ENCODE measurements at places on chromosomes 16 and 17.

- DNase-seq, result no peak
Measured at GRCh38 chr16:50916040-50916439, 174.2 kb downstream of the CYLD start.

DNA sequence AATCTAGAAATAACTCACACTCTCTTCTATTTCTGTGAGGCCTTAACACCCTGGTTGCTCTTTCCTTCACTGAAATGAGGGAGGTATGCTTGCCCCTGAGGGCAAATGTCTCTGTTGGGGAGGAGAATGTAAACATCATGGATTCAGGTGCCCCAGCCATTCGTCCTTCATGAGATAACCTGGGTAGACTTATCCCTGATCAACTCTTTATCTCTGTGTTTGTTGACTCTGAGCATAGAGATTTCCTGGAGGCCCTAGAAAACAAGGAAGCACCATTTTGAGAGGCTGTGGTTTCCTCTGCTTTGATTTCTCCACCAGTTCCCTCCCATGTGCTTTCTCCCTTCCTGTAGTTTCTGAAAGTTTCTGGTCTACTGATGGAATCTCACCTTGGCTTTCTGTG is 77.3 kb downstream of the PHKB start:
- no peak for DNase-seq

DNA sequence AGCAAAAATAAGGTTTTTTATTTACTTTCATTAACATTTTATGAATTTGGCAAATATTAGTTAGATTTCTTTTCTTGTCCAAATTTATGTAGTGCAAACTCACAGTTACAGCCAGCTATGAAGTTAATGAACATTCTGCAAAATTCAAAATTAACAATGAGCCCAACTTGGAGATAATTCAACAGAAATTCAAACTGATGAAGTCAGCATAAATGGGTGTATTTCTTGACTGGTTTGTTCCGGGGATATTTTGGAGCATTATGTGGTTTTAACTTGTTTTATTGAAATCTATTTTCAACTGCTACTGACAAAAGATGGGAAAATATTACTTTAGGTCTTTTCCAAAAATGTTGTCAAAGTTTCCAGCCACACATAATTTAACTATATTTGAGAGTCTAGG is 807.9 kb downstream of the CDH8 start:
- DNase-seq, result no peak

- DNase-seq, result no peak
Measured at GRCh38 chr16:89110641-89111040, 17.0 kb downstream of the ACSF3 start.

DNA sequence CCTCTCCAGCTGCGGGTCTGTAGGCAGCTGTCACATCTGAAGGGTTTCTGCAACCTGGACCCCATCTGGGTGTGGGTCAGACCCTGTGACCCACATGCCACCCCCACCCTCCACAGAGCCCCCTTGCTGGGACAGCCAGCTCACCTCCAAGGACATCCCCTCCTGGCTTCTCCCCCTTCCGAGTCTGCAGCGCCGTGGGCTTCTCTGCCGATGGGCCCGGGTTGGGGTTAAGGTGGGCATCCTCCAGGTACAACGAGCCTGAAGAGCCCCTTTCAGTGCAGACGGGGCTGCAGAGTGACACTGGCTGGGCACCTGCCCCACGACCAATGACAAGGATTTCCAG is 28.9 kb downstream of the OR1D5 start:
- no peak for DNase-seq

DNA sequence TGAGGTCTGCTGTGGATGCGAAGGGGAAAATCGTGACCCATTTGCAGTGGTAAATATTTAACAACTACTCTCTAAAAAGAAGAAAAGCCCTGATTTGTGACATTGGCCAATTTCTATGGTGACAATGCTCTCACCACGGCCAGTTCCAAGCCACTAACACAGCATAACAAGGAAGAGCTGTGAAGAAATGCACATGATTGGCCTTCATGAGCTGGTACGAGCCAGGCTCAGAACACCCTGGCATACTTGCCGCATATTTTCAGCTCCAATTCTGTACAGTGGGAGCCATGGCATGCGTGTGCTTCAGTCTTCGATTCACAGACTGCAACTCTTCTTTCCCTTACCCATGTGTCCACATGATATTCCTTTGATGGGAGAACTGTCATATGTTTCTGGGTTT is 363.9 kb upstream of the CDH5 start:
- no peak for DNase-seq

GRCh38 chr17:44109312-44109630 is 14.2 kb downstream of the HDAC5 start:
- DNase-seq, result no peak

GRCh38 chr17:3888343-3889171 is 4.3 kb downstream of the CAMKK1 start:
- peak; percentile 86 for DNase-seq

- DNase-seq, result no peak
Measured at GRCh38 chr16:57756424-57757325, 21.1 kb downstream of the KATNB1 start.

DNA sequence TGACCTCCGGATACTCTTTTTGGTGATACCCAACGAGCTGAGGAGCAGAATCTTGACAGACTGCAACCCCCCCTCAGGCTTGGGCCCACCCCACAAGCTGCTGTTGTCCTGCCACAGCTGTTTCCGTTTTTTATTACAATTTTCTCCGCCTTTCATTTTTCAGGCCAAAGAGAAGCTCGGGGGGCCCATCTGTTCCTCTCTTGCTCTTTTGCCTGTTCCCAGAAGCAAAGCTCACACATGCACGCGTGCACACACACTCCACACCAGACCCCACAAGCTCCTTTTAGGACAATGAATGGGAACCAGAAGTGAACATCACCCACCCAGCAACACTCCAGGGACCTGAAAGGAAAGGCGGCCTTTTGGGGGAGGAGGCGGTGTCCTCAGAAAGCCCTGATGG is 16.3 kb downstream of the SOX9 start:
- DNase-seq, result peak; percentile 89

GRCh38 chr17:38674749-38675615 is at the start of gene EPOP:
EPOP (minus strand) TSS chr17:38674957; CDS start chr17:38674495, 462 bp downstream.
- DNase-seq, result peak; percentile 75

DNA sequence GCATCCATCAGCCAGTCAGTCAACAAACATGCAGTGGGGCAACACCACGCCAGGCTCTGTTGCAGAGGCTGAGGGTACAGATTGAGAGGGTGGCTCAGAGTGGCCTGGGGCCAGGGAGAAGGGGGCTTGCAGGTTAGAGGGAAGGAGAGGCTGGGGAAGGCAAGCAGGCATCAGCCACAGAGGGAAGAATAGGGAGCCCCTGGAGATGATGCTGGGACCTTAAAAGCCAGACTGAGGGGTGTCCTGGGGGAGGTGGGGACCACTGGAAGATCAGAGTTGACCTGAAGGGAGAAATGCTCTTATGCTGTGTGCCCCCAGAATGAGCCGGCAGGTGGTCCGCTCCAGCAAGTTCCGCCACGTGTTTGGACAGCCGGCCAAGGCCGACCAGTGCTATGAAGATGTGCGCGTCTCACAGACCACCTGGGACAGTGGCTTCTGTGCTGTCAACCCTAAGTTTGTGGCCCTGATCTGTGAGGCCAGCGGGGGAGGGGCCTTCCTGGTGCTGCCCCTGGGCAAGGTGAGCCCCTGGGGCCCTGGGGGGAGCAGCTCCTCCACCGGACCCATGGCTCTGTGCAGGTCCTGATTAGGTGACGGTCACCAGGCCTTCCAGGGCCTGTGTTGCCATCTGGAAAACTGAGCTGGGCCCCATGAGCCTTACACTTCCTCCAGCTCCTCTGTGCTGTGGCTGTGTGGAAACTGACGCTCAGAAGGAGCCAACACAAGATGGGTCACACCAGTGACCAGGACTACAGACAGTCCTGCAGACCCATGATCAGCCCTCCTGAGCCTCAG is 1.7 kb downstream of the CORO1A start:
- no peak for DNase-seq

- no peak for DNase-seq
Measured at GRCh38 chr17:77957235-77957856, 1.2 kb upstream of the TNRC6C start.

DNA sequence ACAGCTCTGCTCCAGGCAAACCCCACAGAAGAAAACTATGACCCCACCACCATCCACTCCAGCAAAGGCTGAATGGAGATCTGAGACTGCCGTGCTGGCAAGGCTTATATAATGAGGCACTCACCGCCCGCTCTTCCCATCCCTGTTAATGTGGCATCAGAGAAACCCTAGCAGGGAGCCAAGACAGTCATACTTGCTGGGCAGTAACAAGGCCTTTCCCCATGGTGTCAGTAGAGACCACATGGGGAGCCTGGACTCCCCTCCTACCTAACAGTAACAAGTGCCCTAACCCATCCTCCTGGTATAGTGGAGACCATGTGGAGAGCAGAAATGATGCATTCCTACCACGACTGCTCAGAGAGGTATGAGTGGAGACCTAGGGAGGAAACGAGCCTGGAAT is 235.2 kb downstream of the C16orf78 start:
- peak; percentile 14 for DNase-seq

DNA sequence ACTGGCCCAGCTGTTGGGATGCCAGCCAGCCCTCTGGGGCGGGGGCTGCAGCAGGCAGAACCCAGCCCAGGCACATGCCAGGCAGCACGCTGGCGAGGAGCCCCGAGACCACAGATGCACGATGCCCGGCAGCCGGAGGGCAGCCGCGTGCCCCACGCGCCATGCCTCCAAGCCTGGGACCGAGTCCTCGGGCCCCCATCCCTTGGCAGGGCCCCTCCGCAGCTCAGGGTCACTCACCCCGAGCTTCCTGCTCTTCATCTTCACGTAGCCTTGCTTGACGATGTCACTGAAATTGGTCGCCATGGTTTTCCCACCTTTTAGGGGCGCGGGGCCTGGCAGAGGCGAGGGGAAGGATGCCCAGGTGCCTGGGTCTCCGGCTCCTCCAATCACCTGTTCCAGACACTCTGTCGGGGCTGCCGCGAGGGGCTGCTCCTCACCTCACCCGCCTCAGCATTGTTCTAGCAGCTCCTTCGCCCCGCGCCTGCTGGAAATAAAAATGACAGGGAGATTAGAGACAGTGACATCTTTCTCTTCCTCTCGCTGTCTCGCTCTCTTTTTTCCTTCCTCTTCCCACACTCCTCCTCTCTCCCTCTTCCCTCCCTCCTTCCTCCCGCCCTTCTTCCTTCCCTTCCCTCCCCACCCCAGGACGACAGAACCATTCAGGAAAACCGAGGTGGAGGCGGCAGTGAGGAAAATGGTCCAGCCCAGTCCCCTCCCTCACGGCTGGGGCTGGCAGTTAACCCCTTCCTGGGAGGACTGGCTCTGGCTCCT is 6.9 kb downstream of the DOK4 start:
- DNase-seq, result peak; percentile 5

GRCh38 chr17:2681650-2682049 is 29.9 kb downstream of the CLUH start:
- no peak for DNase-seq

DNA sequence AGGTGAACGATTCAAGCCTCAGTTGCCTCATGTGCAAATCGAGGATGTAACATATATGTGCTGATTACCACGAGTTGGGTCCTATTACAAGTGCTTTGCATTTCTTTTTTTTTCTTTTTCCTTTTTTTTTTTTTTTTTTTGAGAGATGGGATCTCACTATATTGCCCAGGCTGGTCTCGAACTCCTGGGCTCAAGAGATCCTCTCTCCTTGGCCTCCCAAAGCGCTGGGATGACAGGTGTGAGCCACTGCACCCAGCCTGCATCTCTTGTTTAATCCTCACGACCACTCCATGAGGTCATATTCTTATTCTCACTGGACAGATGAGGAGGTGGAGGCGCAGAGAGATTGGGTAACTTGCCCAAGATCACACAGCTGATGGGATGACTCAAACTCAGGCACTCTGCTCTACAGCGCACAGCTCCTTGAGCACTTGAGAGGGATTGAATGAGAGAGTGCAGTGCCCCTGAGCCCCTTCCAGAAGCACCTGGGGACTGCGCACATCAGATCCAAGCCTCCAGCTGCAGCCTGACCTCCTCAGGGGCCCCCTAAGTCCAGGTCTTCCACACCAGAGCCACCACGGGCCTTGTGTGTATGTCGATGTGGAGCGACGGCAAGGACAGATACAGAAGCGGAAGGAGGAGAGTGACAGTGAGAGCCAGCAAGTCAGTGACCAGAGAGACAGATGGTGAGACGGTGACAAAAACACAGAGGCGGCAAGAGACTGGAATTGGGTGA is 4.9 kb downstream of the STX1B start:
- DNase-seq, result no peak

DNA sequence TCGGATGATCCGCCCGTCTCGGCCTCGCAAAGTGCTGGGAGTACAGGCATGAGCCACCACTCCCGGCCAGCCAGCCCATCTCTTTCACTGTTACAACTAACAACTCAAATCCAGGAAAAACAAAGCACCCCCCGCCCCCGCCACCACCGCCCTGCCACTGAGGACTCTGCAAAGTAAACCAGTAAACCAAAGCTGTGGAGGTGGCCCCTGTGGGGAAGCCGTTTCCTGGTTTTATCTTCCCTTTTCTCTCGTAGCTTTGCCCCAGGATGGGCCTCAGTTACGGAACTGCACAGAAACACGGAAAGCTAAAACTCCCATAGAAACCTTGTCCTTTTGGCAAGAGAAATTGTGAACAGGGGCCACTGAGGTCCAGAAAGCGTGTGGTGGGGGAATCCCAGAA is 17.5 kb downstream of the CHMP6 start:
- no peak for DNase-seq

- no peak for DNase-seq
Measured at GRCh38 chr17:65131946-65132345, 5.2 kb upstream of the RGS9 start.

- DNase-seq, result no peak
Measured at GRCh38 chr17:59620064-59620359, 317 bp downstream of the CLTC start.

DNA sequence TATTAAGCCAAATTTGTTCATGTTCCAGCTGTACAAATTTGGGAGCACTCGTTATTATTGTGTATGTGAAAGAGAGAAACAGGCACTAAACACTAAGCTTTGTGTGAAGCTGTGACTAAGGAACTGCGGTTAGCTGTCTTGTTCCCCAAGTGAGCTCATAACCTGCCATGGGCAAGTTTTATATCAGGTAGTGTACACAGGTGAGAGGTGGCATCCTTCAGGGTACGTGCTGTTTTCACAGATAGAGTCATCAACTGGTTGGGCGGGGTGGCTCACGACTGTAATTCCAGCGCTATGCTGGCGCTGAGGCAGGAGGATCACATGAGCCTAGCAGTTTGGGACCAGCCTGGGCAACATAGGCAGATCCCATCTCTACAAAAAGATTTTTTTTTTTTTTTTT is 2.8 kb downstream of the DNAJA3 start:
- no peak for DNase-seq

GRCh38 chr16:29680180-29680598 is 1.2 kb downstream of the QPRT start:
- no peak for DNase-seq

DNA sequence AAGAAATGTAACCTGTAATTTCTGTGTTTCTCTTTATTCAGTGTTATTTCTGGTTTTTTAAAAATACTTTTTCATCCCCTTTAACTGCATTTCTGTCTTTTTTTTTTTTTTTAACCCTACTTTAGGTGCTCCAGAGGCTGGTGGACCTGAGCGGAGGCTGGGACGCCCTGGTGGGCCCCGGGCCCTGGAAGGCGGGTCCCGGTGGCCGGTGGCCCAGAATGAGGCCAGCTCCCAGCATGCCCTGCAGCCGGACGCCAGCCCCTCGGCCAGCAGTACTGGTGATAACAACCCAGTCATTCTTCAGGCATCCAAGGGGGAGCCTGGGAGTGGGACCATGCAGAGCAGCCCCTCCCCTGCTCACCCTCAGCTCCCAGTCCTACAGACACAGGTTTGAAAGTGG is 1.5 kb downstream of the SRCAP start:
- no peak for DNase-seq

- DNase-seq, result no peak
Measured at GRCh38 chr17:38881600-38882191, 11.8 kb downstream of the LASP1 start.

GRCh38 chr17:60089096-60089806 is 10.5 kb upstream of the HEATR6 start:
- no peak for DNase-seq

GRCh38 chr16:79093554-79093967 is 507.0 kb downstream of the MAF start:
- DNase-seq, result no peak
